ENCODE measurements at places on chromosomes 5 and 9.
A peak's percentile ranks its signal among the peaks of the same experiment; 100 is the strongest.

GRCh38 chr9:133188006-133188842, 20.8 kb downstream of the OBP2B start:
- DNase-seq, result no peak

DNA sequence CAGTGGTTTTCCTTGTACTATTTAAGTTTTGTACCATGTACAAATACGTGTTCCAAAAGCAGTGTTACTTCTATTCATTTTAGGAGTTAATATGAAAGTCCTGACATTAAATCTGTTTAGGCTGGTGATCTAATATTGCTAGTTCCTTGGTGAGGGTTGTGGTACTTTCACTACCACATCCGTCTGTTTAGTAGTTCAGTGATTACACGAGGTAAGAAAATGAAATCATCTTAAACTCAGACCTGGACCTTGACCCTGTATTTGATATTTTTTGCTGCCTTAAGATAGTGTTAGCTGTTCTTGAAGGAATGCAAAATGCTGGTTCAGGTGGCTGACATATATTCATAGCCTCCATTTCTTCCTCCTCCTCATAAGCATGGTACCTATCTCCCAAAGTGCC, 50.3 kb downstream of the MTAP start:
- DNase-seq, result peak; percentile 69

DNA sequence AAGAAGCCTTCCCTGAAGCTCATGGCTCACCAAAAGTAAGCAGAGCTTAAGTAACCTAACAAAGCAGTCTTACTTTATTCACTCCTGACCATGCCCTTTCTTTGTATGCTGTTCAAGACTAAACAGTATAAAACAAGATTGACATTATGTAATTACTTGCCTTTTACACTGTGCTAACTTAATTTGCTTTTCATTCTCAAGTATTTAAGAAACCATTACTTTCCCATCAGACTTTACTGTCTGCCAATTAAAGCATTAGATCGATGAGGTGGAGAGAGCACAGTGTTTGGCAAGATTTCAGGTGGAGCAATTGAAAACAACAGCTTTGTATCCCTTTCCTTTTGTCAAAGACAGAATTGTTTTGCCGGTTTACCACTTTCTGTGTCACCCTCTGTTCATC, 98.2 kb downstream of the RORB start:
- no peak for DNase-seq

- DNase-seq, result no peak
These were observed 30.3 kb upstream of the ROPN1L start for GRCh38 chr5:10411336-10411735.

DNA sequence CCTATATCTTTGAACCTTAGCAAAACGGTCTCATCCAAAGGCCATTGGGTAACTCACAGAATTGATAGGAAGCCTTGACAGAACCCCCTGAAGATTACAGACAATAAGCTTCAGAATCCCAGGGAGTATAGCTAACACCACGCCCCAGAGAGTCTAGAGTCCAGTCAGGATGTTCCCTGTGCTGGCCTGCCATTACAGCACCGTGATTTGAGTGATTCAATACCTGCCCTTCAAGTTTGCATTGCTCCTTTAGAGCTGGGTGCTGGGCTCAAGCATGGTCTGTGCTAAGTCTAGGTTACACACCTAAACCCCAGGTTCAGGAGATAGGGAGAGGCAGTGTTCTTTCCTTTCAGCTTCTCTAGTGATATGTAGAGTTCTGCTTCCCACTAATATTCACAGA, 90.5 kb downstream of the RASEF start:
- DNase-seq, result no peak

Data from activated CD4-positive, alpha-beta T cell treated with anti-CD3 and anti-CD28 coated beads, Interleukin-2, Interleukin-4, amounts not matched to agents 100 ng/mL and 50 ng/mL, durations not matched to agents 16 hours and 8 hours (primary cell).